Renal cortical epithelial cell (primary cell): ENCODE measurements at places on chromosomes 7 and 10.

- DNase-seq = peak; percentile 62
Observed at GRCh38 chr7:129238546-129238945, 13.7 kb downstream of the AHCYL2 start.

DNA sequence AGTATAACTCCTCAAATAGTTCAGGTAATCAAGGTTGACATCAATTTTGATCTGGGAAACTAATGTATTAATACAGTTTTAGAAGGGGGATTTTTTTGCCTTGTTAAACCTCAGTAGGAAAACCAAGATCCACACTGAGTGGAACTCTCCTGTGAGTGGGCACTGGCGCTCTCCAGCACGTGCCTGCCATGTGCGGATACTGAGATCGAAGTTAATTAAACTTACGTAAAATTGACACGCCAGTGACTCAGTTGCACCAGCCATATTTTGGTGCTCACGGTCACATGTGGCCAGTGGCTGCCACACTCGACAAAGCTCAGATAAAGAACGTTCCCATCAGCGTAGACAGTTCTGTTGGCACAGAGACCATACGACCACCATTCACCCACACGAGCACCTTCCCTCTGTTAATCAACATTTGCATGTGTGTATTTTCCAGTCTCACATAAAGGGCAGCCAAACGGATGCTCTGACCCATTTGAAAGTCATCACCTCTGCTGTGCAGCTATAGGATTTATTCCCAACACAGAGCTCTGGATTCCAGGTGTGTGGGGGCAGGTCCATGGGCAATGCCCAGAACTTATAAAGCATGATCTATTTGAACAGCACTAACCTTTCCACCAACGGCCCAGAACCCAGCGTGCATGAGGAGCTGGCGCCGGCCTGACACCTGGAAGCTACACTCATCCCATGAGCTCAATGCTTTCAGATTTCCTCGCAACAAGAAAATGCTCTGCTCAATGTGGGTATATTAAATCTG lies 77.7 kb downstream of the VIPR2 start:
- DNase-seq = no peak

DNA sequence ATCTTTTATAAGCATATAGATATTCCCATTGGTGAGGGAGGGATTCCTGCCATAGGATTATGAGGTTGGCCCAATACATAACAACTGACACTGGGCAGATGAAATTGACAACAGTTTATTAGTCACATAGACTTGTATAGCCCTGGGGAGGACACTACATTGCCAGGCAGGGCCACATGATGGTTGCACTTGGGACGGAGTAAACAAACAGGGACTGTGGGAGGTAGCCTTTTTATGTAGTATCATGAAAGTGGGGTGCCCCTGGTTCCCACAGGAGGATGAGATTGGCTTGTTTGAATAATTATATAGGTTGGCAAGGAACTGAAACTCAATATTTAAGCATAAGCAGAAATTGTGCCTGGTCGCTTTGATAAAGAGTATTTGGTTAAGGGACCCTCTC lies 23.5 kb downstream of the TRIM24 start:
- no peak for DNase-seq

DNA sequence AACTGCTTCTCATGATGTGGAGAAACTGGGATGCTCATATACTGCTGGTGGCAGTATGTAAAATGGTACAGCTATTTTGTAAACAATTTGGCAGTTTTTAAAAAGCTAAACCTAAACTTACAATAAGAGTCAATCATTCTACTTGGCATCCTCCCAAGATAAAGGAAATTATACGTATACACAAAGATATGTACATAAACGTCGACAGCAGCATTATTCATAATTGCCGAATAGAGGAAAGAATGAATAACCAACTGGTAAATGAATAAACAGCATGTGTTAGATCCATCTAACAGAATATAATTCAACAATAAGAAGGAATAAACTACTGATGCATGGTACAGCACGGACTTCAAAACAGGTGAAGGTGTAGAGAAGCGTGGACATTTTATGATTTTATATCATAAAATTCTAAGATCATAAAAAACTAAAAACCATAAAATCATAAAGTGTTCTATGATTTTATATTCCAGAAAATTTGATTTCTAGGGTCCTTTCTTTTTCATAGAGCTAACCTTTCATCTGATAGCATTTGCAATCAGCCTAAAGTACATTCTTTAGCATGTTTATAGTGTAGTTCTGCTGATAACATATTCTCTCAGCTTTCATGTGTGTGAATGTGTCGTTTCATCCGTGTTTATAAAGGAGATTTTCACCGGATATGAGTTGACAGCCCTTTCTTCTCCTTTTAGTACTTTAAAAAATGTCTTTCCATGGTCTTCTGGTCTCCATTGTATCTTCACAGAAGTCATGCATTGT lies 261.5 kb downstream of the DIP2C start:
- no peak for DNase-seq

DNA sequence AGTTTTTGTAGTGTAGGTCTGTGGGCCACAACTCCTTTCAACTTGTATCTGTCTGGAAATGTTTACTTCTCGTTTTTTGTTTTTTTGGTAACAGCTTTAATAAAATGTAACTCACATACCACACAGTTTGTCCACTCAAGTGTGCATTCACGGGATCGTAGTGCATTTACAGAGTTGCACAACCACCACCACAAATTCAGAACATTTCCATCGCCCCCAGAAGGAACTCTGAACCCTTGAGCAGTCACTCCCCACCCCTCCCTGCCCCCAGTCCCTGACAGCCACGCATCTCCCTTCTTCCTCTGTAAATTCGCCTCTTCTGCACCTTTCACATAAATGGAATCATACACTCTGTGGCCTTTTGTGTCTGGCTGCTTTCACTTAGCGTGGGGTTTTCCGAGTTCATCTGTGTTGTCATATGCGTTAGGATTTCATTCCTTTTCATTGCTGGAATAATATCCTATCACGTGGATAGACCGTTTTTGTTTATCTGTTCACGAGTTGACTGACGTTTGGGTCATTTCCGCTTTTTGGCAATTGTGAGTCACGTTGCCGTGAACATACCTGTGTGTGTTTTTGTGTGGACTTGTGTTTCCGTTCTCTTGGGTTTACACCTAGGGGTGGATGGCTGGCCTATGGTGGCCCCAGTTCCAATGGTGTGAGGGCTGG lies 10.3 kb downstream of the JAKMIP3 start:
- DNase-seq = no peak

DNA sequence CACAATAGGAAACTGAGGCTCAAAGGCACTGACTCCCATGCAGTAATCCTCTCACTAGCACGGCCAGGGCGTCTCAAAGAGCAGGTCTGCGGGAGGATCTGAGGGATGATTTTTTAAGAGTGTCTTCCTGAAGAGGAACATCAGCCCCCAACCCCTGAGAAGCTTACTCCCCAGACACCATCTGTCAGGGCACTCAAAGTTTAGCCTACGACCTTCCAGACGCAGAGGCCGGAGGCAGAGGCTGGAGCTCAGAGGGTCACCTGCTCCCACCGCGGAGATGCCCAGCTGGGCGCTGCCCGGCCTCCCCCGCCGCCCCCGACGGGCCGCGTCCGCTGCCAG lies 1.7 kb downstream of the ZNF777 start:
- DNase-seq = no peak

DNA sequence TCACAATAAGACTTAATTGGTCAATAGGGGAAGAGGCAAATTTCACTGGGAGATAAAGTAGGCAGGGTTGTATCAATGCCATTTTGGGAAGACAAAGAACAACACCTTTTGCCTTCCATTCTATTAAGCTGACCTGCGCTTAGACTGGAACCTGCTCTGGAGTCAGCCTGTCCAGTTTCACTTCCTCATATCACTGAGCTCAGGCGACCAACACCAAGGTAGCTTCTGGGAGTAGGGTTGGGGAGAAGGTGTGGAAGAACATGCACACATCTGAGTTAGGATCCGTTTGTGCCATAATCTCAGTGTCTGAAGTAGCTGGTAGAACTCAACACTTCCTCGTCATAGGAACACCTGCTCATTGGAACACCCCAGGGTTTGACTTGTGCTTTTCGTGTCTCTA lies 527.4 kb upstream of the IGFBP3 start:
- DNase-seq = no peak

DNA sequence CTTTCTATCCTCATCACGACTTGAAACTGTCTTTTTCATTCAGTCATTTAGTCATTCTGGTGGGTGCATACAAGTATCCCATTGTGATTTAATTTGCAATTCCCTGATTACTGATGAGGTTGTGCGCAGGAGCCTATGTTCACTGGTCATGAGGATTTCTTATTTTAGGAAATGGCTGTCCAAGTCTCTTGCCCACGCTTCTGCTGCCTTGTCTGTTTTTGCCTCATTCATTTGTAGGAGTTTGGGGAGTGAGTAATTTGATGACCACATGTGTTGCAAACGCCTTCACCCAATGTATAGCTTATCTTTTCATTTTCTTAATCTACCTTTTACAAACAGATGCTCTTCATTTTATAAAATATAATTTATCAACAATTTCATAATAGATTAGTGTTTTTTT lies 127.3 kb downstream of the ARHGAP22 start:
- DNase-seq = no peak

GRCh38 chr7:39300276-39300675 lies 265.9 kb upstream of the YAE1 start:
- no peak for DNase-seq

- DNase-seq = peak; percentile 88
Observed at GRCh38 chr10:30980951-30981616, 50.6 kb downstream of the ZNF438 start.

GRCh38 chr10:58444876-58445275 lies 59.7 kb downstream of the TFAM start:
- no peak for DNase-seq

- no peak for DNase-seq
Observed at GRCh38 chr7:50469181-50469580, 19.0 kb upstream of the FIGNL1 start.

DNA sequence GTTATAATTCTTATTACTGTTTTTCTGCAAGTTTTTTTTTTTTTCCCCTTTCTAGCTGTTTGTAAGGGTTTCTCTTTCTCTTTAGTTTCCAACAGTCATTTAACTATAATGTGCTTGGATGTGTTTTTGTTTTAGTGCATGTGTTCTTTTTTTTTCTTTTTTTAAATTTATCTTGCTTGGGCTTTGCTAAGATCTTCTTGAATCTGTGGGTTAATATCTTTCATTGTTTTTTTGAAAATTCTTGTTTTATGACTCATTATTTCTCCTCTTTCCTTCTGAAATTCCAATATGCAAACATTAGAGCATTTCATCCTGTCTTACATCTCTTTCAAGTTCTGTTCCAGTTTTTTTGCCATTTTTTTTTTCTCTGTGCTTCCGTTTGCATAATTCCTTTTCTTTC lies 5.7 kb upstream of the HK1 start:
- no peak for DNase-seq

DNA sequence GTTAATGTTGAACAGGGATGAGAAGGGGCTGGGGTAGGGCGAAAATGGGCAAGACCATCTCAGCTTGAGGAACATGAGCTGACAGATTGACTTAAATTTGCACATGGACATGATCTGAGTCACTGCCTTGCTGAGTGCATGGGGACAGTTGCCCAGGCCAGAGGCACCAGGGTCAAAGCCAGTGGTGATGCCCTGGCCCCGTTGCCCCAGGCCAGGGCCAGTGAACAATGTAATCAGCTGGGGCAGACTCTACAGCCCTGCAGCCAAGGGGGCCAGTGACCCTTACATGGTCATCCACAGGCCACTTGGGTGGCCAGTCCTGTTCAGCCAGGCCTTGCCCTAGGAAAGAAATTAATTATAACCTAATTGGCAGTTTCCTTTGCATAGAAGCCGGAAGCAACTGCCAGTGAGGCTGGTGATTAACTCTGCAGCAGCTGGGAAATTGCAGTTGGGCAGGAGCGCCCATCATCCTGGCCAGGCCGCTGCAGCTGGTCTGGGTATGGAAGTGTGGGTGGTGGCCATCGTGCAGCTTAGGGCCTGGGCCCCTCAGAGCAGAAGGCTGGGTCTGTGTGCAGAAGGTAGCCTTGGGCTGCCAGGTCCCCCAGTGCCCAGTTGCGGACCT lies 9.6 kb downstream of the RET start:
- no peak for DNase-seq

DNA sequence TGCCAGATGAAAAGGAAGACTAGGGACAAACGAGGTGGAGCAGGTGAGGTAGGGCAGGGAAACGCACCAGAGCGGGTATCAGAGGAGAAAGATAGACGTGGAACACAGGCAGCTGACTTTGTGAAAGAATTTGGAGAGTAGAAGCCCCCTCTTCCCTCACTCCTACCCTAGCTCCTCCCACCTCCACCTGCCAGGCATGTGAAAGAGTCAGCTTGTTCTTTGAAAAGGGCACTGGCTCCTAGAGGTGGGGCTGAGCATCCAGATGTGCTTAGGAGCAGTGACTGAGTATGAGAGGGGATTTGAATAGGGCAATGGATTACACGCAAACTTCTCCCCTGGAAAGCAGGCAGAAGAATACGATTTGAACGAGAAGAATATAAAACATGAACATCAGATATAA lies 174.2 kb upstream of the INHBA start:
- no peak for DNase-seq

DNA sequence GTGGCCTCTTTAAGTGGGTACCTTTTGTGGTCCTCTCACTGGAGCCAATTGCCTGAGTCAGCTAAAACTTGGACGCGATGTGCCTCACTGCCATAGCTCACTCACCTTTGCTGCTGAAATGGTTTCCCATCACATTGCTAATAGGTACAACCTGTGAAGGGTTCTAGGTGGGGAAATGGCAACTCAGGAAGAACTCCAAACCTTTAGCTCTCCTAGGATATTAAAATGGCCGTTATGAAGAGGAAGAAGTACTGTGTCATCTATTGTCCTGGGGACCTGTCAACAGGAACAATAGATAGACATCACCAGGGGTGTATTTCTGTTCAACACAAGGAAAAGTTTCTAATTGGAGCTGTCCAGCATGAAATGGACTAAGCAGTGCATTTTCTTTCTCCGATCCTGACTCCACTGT lies 1.2 kb upstream of the ZNF655 start:
- DNase-seq = peak; percentile 25

- DNase-seq = no peak
Observed at GRCh38 chr7:13911909-13912308, 77.6 kb downstream of the ETV1 start.

- DNase-seq = no peak
Observed at GRCh38 chr7:99008181-99008631, 129.9 kb downstream of the TRRAP start.

DNA sequence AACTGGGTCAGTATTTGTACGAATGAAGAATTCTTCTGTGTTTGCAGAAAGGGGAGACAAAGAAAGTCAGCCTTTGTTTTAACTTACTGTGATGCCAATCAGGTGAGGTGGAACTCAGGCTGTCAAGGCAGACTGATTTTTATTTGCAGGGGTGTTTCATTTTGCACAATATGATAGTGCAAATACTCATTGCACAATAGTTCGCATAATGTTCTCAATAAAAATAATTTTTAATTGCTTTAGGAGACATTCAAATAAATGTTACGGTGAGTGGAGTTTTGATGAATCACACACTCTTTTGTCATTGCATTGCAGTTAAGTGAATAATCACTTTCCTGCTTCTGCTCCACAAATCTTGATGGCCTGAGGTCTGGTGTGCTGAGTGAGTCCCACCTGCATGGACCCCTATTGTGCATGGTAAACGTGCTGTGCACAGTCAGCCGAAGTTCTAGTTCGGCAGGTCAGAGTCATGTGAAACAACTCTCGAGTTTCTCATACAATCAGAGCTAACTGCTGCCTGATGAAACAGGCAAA lies 141.3 kb upstream of the FZD8 start:
- peak; percentile 93 for DNase-seq
